Fibroblast of the conjunctiva (primary cell): ENCODE measurements at places on chromosomes 1 and 21.

DNA sequence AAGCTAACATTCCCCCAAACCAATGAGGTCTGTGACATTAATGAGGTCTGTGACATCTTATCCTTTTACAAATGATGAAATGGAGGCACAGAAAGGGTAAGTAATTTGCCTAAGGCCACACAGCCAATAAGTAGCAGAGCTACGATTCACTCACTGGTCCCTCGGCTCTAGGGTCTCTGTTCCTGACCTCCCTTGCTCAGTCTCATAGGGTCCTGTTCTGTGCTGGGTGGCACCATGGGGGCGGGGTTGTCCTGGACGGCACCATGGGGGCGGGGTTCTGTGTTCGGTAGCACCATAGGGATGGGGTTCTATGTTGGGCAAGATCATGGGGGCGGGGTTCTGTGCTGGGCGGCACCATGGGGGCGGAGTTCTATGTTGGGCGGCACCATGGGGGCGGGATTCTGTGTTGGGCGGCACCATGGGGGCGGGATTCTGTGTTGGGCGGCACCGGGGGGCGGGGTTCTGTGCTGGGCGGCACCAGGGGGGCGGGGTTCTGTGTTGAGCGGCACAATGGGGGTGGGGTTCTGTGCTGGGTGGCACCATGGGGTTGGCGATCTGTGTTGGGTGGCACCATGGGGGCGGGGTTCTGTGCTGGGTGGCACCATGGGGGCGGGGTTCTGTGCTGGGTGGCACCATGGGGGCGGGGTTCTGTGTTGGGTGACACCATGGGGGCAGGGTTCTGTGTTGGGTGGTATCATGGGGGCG, 55.6 kb downstream of the CLSTN1 start:
- DNase-seq = no peak

DNA sequence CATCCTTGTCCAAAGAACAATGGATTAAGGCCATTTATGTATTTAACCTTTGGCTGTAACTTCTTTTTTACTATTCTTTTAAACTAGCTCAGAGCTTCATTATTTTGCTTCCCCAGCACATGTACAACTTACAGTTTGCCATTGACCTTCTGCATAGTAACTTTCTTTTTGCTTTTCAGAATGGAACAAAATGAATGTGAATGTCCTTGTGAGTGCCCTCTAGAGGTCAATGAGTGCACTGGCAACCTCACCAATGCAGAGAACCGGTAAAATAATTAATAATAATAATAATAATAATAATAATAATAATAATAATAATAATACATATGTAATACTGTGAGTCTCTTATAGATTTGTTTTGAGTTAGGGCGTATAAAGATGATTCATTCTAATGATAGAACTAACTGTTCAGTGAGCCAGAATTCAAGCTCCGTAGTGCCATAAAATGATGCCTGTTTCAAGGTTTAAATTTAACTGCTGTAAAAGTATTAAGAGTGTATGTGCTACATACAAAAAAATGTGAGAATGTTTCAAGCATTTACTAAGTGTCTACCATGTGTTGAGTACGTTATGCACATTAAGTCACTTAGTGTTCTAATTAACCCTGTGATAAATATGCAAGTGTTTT, 69.0 kb upstream of the RAVER2 start:
- DNase-seq = peak; percentile 12

DNA sequence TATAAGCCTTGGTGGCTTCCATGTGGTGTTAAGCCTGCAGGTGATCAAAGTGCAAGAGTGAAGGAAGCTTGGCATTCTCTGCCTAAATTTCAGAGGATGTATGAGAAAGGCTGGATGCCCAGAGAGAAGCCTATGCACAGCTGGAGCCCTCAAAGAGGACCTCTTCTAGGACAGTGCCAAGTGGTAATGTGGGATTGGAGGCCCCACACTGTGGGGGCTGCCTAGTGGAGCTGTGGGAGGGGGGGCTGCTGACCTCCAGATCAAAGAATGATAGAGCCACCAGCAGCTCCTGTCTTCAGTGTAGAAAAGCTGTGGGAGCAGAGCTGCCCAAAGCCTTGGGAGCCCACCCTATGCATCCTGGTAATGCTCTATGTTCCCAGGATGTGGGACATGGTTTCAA, 1512.7 kb upstream of the TPTE start:
- no peak for DNase-seq

DNA sequence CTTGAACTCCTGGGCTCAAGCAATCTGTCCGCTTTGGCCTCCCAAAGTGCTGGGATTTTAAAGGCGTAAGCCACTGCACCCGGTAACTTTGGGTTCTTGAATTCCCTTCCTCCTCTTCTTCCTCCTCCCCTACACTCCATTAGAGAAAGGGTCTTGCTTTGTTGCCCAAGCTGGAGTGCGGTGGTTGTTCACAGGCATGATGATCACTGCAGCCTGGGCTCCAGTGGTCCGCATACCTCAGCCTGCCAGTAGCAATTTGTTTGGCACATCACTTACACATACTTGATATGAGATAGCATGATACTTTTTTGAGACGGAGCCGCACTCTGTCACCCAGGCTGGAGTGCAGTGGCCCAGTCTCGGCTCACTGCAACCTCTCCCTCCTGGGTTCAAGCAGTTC, 2.2 kb downstream of the DEGS1 start:
- DNase-seq = no peak

GRCh38 chr21:33136847-33137502, 67.0 kb downstream of the OLIG1 start:
- no peak for DNase-seq

DNA sequence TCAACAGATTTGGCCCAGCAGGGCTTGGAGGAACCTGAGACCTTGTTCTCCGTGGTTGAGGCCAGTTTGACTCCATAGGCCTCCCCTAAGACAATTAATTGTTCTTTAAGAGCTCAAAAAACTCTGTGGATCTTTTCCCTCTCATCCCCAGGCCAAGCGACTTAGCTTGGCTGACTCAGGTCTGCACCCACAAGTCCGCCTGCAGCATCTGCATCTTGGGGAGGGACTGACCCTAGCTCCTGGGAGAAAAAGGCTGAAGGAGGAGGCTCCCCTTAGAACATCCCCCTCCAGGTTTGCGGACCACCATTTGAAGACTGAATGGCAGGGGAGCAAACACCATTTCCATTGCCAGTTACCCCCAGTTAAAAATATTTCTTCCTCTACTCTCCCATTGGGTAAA, 1.5 kb upstream of the HES2 start:
- no peak for DNase-seq
